ENCODE measurements at places on chromosomes 12 and 14.
A peak's percentile ranks its signal among the peaks of the same experiment; 100 is the strongest.

DNA sequence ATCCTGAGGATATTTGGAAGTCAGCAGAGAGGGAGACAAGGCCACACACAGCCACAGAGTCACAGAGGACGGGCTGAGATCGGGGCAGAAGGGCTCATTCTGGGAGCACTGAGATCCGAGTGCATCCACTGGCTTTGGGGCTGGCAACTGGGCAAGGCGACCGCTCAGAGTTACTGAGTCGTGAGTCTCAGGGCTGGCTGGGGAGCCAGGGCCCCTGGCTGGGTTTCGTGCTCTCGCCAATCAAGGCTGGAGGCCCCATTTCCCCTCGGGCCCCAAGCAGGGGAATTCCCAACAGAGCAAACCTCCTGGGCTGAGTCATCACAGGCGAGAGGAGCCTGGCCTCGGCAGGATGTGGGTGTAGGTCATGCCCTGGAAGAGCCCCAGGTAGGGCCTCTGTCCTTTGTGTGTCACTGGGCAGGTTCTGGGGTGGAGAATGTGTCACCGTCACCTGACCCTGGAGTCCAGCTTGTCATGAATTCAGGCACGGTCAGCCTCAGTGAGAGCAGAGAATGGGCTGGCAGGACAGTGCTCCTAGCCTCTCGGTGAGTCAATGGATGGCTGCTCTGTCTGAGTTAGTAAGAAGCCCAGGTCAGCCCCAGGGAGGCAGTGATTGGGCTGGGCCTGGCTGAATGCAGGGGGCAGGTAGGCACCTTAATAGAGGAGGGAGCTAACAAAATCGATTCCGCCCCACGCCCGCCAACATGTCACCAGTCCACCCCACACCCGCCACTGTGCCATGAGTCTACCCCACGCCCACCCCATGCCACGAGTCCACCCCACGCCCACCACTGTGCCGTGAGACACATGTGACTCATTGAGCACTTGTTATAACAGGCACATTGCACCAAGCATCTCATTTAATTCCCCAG lies 16.9 kb downstream of the ASB2 start:
- no peak for DNase-seq

- DNase-seq, result no peak
These were observed 31.7 kb downstream of the ETV6 start for GRCh38 chr12:11681207-11681606.

DNA sequence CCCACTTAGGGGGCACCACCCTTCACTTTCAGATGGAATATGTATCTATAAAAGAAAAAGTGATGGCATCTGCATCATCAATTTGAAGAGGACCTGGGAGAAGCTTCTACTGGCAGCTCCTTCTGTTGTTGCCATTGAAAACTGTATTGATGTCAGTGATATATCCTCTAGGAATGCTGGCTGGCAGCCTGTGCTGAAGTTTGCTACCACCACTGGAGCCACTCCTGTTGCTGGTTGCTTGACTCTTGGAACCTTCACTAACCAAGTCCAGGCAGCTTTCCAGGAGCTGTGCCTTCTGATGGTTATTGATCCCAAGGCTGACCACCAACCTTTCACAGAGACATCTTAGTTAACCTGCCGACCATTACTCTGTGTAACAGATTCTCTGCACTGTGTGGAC lies 44.7 kb downstream of the RIMKLB start:
- no peak for DNase-seq

DNA sequence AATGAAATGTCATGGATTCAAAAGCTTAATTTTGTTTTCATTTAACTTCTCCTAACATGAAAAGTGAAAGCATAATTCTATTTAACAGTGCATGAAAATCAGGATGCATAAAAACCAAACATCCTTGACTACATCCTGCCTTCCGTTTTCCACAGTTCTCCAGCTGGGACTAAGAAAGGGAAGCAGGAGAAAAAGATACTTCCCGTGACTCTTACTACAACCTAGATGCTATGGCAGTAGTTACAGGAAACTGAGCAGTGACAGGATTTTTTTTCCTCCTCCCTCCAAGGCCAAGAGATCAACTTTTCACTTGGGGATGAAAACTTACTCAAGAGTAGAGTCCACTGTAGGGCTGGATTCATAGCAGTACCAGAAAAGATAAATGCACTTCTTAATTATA lies 2.6 kb downstream of the EXOC5 start:
- no peak for DNase-seq

DNA sequence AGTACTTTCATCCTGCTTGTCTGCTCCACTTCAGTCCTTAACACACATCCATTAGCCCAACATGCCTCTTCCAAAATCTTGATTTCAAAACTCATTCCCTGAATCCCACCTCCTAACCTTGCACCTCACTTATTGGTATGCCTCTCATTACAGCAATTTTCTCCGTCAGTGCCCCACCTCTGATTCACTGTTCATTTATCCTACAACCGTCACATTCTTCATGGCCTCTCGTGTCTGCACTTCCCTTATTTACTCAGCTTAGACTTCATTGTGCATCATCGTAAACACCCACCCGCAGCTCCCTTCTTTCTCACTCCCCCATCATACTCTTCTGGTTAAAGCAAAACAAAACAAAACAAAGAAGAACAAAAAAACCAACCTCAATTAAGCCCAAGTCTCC lies 160.6 kb upstream of the HMGA2 start:
- no peak for DNase-seq

DNA sequence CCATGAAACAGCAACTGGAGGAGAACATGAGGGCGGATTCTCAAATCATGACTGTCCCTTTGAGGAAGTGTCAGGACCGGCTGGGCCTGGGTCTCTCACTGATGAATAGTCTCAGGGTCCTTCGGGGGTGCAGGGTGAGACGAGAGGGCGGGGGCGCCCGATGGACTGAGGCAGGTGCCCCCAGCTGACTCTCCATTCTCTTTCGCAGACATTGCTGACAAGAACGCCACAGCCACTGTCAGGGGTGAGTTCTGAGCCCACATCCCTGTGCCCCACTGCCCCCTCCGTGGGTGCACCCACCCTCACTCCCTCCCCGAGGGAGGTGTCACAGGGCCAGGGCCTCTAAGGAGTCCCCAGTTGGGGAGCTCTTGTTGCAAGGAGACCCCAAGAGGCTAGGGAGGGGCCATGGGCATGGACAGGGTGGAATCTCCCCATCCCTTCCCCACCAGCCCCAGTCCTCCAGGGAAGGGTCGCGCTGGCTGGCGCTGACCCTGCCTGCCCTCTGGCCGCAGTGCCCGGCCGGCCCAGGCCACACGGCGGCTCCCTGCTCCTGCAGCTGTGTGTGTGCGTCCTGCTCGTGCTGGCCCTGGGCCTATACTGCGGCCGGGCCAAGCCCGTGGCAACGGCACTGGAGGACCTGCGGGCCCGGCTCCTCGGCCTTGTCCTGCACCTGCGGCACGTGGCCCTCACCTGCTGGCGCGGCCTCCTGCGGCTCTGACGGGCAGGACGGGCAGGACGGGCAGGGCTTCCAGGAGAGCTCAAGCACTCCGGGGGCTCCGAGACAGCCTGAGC lies 8.7 kb downstream of the C14orf180 start:
- no peak for DNase-seq

DNA sequence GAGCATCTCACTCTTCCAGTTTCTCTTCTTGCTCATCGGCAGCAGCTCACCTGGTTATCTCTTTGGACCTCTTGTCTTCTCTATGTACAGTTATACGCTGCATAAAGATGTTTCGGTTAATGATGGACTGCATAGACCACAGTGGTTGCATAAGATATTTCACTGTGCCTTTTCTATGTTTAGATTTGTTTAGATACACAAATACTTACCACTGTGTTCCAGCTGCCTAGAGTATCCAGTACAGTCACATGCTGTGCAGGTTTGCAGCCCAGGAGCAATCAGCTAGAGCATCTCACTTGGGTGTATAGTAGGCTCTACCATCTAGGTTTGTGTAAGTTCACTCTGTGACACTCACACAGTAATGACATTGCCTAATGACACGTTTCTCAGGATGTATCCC lies 57.6 kb downstream of the FBXL14 start:
- no peak for DNase-seq

- no peak for DNase-seq
These were observed 5.5 kb downstream of the LUM start for GRCh38 chr12:91105807-91106206.

DNA sequence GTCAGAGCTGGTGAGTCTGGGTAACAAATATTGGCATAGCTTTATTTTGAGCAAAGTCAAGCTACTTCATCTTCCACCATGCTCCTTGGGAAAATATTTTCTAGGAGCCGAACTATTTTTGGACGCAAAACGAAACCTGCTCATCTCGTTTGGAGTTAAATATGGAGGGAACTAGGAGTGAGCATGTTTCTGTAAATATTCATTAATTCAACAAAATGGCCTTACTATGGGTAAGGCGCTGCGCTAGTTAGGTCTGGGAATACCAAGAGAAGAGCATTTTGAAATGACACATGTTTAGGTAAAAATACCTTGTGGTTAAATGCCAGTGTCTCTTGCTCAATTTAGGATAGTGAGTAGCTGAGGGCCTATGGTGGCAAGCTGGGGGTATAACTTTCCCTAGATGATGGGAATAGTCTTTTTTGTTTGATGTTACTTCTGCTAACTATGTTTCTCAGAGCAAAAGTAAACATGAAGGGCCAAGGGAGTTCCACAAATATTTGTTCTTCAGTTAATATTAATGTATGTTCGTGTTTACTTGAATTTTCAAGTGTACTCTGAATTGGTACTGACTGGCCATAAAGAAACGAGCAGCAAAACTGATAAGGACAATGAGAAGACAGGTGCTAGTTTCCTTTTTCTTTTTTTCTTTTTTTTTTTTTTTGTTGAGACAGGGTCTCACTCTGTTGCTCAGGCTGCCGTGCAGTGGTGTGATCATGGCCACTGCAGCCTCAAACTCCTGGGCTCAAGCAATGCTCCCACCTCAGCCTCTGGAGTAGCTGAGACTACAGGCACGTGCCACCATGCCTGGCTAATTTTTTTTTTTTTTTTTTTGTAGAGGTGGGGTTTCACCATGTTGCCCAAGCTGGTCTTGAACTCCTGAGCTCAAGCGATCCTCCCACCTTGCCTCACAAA lies 77.7 kb downstream of the MAP1LC3B2 start:
- DNase-seq, result no peak

DNA sequence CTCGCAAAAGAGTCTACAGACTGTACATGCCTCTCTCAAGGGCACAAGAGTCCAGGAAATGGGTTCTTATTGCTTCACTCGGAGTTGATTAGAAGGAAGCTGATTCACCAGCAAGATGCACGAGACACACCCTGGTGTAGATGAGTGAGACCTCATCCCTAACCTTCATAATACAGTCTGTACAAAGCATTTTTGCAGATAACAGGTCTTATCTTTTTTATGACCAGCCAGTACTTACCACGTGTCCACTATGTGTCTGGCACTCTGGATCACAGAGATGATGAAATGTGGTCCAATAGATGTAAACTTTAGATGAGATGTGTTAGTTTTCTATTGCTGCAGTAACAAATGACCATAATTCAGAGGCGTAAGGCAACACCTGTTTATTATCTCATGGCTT lies 53.4 kb upstream of the PWP1 start:
- DNase-seq, result no peak

GRCh38 chr14:52352569-52352968 lies 38.5 kb downstream of the PTGER2 start:
- DNase-seq, result no peak

GRCh38 chr14:93683226-93683625 lies 105.1 kb downstream of the PRIMA1 start:
- DNase-seq, result peak; percentile 14

DNA sequence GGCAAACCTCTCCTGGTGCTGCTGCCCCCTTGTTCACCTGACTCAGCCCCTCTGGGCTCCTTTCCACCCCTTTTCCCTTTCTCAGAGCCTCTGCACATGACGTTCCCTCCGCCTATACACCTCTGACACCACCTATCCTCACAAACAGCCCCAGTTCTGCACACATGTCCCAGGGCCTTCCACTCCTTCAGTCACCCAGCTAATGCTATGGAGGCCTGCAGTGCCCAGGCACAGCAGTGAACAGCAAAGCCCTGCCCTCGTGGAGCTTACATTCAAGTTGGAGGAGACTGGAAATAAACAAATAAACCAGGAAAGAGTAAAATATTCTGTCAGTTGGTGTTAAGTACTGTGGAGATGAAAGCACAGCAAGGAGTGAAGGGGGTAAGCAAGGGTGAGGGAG lies 38.5 kb upstream of the MDM1 start:
- DNase-seq, result no peak

GRCh38 chr12:60112763-60113162 lies 516.9 kb downstream of the SLC16A7 start:
- no peak for DNase-seq

DNA sequence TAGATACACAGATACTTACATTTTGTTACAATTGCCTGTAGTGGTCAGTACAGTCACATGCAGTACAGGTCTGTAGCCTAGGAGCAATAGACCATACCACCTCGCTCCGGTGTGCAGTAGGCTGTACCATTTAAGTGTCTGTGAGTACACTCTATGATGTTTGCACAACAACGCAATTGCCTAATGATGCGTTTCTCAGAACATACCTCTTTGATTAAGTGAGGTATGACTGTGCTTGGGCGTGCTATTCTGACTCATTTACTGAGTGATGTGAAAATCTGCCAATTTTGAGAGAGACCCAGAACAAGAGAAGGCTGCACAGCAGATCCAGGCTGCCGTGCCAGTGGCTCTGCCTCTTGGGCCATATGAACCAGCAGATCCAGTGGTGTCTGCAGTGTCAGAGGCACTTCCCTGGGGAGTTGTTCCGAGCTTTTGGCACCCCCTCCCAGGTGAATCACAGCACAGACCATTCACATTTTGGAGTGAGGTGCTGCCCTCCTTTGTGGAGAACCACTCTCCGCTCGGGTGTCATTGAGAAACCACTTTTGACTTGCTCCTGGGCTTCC lies 20.4 kb downstream of the DLK1 start:
- no peak for DNase-seq

GRCh38 chr12:84421103-84421502 lies 491.5 kb downstream of the SLC6A15 start:
- no peak for DNase-seq

- no peak for DNase-seq
These were observed 44.9 kb downstream of the BBS10 start for GRCh38 chr12:76303365-76303764.

GRCh38 chr12:26122681-26123481 lies 2.0 kb downstream of the BHLHE41 start:
- peak; percentile 43 for DNase-seq

DNA sequence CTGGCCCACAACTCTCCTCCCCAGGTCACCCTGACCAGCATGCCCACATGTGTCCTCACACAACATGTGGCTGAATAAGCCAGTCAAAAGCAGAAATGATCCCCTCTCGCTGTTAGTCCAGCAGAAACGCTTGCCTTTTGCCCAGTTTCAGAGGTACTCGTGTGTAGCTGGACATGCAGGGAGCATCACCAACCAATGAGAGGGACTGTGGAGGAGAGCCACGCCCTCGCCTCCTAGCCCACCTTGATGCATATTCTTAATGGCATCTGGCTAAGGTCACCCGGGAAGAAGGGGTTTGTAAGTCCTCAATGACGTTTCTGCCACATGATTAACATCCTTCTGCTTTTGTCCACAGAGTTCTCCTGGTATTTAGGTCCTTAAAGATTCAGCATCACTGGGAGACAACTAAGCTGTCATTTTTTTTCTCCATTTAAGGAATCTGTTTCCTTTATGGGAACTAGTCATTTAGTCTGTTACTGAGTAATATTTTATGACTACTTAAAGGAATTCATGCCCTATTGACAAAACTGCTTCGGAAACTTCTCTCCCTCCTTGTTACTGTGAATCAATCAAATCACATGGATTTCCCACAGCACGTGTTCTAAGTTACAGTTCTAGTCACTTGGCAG lies 134.0 kb downstream of the GCH1 start:
- DNase-seq, result no peak

GRCh38 chr12:10563002-10563401 lies 50.4 kb downstream of the MAGOHB start:
- DNase-seq, result no peak
